HFFc6 (cell line): ENCODE measurements at places on chromosomes 16 and 17. TPM values are rescaled to one million over a fixed set of nuclear protein-coding genes. Genes with fewer than 3 reads are reported as not detected.

DNA sequence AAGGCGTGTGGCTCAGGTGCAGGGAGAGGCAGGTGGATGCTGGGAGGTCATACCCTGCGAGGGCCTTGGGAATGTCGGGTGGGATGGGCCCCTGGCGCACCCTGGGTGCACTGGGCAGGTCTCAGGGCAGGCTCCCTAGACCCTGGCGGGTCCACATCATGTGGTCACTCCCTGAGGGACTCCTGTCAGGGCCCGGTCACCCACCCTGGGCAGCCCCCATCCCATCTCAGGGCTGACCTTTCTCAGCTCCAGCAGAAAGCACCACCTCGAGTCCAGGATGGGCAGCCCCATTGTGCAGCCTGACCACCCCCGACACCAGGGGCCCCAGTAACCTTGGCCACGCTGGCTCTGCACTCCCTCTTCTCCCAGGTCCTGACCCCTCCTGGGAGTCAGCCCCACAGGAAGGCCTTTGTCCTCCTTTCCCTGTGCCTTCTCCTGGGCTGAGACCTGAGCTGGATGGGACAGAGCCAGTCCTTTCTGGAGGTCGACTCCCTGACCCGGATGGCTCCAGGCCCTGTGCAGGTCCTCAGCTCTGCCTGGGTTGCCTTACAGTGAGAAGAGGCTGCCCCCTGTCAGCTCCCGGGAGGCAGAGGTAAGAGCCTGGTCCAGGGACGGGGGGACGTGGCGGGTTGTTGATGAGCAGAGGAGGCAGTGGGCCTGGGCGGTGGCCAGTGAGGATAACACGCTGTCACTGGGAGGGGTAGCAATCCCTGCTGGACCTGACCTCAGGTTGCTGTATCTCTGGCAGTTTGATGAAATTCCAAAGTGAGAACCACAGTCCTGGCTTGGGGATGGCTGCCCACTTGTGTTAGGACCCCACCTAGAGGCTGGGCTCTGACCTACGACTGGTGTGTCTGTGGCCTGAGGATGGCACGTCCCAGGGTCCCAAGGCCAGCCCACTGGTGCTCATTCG is 77.9 kb downstream of the GOSR1 start:
- peak; percentile 42 for DNase-seq

Gene GLIS2
- 22.1 to 24.1 TPM (median 23.3 TPM) in 3 replicates for total RNA-seq

Gene ARHGAP44
- total RNA-seq = 0.43 and 0.91 TPM in 2 replicates

Gene TVP23B
- total RNA-seq = 57.3 to 64.8 TPM (median 62.8 TPM) in 3 replicates

Gene MYH1
- total RNA-seq = not detected in 3 replicates

- no peak for DNase-seq
Measured at GRCh38 chr17:7544911-7545310, 3.9 kb upstream of the TNFSF12 start.

DNA sequence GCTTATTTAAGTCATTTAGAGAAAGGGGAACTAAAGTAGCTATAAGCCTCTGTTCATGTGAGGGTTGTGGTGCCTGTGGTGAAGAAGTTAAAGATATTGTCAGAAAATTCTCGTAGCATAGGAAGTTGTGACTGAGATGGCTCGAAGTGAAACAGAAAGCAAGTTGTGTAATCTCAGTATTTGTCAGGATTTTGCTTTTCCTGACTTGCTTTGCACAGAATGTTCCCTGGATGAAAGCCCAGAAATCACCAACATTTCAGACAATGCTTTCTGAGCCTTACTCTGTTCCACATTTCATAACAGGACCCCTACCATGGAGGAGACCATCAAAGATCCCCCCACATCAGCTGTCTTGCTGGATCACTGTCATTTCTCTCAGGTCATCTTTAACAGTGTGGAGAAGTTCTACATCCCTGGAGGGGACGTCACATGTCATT is 10.6 kb downstream of the CALCOCO2 start:
- DNase-seq = peak; percentile 46

GRCh38 chr16:7344830-7345780 is 12.5 kb downstream of the RBFOX1 start:
- no peak for DNase-seq

- no peak for DNase-seq
Measured at GRCh38 chr16:57407521-57408353, 3.2 kb downstream of the CCL17 start.

- no peak for DNase-seq
Measured at GRCh38 chr16:84818989-84819643, 669 bp upstream of the CRISPLD2 start.

GRCh38 chr17:51860954-51861561 is 297.5 kb downstream of the CA10 start:
- DNase-seq = no peak

DNA sequence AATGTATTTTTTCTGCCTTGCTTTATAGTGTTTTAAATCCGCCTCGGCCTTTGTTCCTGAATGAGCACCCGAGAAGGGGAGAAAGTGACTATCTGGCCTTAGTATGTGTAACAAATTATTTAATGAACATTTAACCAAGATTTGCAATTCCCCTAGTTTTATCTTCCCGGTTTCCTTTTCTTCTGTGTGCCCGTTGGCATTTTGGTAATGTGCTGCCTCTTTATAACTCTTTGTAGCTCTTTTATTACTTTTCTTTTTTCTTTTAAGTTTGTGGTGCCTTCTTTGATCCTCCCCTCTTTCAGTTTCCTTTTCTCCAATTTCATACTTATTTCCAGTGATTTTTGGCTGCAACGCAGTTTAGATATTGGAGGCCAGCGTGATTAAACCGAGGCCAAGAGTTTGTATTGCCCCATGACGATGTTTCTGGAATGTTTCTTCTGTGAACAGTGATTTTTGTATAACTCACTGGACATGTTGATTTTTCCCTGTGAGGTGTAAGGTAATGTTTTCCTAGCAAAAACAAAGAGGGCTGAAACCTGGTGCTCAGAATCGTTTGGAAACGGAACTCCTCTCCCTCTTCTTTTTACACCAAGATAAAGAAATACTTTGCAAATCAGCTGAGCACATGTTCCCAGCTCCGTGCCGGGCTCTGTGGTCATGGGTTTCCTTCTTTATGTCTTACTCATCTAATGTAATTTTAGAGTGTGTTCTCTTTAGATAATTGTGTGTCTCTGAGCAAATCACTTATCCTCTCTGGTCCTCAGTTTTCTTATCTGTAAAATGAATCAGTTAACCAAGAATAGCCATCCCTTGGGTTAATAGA is 344.3 kb downstream of the WWOX start:
- no peak for DNase-seq

GRCh38 chr17:73349138-73349537 is 37.3 kb upstream of the CDC42EP4 start:
- no peak for DNase-seq

Gene CHST5
- not detected in 3 replicates for total RNA-seq

DNA sequence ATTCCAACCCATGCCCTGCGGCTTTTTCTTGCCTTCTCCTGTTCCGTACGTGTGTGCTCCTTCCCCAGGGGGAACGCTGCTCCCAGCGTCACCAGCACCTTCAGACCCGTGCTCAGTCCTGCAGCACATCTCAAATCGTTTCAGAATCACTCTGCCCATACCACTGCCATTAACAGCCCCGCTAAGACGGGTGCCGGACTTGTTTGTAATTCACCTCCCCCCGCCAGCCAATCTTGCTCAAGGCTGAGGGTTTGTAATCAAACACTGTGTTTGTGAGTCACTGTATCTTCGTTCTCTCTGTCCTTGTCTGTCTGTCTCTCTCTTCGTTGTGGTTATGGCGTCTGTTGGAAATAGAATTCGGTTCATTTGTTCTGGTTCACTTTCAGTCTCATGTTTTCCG is 17.3 kb downstream of the CARD14 start:
- DNase-seq = no peak

Gene SEPTIN12
- not detected in 2 replicates for total RNA-seq

Gene AOC3
- total RNA-seq = 0.05 TPM in 2 of 3 replicates, not detected in the other

GRCh38 chr16:57303021-57303909 is 18.8 kb upstream of the PLLP start:
- DNase-seq = no peak

Gene CBX2
- total RNA-seq = 0.75 to 1.7 TPM (median 1.3 TPM) in 3 replicates

DNA sequence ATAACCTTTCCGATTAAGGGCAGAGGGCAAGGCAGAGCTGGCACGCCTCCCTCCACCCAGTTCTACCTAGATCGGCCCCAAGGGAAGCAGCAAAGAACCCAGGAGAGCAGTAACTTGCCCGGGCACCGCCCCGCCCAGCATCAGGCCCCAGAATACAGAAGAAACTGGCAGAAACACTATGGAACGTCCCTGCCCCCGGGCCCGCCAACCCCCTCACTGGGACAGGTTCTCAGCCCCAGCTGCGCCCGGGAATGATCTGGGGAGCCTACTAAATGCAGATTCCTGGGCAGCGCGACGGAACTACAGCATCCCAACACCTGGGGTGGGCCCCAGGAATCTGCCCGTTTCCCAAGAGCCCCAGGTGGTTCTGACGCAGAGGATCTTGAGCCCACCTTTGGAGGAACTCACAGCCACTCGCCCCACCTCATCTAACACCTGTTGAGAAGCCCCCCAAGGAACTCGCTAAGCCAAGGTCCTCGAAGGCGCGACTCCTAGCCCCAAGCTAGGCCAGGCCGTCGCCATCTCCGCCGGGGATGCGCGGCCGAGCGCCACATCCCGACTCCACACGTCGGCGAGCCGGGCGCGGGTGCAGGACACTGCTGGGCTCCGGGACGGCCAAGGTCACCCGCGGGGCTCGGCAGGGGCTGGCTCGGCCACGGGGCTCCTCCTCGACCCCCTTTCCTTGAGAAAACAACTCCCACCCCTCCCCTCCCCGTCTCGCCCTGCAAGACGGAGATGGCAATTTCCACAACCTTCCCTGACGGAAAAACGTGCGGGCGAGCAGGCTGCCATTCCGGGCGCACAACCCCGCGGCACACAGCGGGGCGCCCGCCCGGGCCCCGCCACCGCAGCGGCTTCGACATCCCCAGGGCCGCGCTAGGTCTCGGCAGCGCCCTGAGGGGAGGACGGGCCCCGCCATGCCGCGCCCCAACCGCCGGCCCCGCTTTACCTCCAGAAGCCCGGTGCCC is 913 bp downstream of the CDIP1 start:
- DNase-seq = no peak

DNA sequence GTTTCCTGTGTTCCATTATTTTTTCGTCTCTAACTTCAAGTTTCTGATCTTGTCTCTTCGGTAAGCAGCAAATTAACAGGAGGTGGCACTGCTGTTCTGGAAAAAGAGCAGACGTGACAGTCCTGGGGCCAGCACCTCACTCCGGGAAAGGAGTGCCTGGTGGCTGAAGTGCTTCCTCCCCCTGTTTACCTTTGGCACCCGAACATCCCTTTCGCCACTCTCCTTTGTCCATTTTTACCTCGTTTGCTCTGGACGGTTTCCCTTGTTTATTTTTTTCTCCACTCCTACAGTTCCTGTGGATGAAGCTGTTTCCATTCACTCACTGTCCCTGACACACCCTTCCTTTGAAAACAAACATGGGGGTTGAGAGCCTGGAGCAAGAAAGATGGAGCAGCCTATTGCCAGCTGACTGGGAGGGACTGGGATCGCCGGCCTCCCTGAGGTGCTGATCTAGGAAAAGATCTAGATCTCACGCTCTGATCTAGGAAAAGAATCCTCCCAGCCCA is 12.6 kb downstream of the SAP30BP start:
- DNase-seq = peak; percentile 52

GRCh38 chr17:49359990-49360795 is 1.9 kb downstream of the ZNF652 start:
- no peak for DNase-seq

DNA sequence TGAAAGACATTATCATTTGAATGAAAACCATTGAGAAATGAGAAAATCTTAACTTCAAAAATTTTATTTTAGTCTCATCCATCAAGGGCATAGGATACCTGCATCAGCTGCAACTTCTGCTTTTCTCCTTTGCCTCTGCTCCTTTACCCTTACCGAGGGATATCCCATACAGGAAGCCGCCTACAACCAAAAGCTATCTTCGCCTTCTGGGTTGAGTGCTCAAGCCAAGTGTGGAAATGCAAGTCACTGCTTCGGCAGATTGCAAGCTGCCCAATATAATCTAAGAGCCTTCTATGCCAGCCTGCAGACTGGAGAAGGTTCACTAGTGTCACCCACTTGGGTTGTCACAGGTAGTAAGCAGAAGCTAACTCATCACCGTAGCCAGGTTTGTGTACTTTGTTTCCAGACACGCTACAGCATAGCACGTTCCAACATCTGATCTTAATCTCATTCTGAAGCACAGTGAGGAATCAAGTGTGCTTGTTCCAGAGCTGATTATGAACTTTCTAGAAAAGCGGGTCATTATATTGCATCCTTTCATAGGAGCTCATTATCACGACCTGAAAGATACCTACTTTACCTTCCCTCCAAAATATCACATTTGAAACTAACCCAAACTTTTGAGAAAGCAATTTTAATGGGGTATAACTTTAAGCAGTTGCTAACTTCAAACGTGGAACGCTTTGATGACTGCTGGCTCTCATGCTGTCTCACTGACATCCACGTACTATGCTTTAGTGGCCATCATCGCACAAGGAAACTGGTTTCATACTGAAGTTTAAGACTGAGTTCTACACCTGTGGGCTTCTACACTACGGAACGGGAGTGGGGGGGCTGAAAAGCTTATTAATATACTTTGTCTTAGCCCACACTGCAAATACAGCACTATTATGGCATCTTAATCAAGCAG is 8.0 kb upstream of the UNK start:
- DNase-seq = no peak

DNA sequence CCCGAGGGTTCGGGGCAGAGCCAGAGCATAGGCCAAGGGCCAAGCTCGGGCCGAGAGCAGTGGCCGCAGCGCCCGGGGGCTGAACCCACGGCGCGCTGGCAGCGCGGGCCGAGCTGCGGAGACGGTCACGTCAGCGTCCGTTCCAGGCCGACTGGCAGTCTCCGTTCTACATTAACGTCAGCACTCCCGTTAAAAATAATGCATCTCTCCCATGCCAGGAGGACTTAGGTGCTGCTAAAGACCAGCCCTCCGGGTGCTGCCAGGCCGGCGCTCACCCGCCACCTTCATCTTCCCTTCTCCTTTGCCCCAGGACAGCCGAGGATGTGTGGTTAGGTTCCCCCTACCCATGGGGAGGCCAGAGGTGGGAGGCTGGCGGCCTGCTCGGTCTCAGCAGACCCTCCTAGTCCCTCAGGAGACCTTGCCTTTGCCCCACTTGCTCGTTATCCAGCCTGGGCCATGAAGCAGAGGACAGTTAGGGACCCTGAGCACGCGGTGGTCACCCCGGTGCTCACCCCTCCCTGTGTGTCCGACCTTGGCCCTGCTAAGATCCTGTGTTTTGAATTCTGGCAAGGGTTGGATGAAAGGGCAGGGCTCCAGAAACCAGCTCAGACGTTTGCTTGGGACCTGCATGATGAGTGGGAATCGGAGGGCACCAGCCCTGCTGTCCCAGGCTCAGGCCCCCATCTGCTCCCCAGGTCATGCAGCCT is 572 bp downstream of the MPG start:
- peak; percentile 38 for DNase-seq

- peak; percentile 12 for DNase-seq
Measured at GRCh38 chr16:22373662-22374310, 633 bp downstream of the CDR2 start.

Gene ARL5C
- not detected in 3 replicates for total RNA-seq

Gene MYH3
- total RNA-seq = 0.28 and 0.50 TPM in 2 replicates

Gene TRIM47
- total RNA-seq = 0.74 to 2.0 TPM (median 1.6 TPM) in 3 replicates

Gene TMIGD1
- not detected in 3 replicates for total RNA-seq
